ENCODE measurements at places on chromosomes 6 and 20.
A peak's percentile ranks its signal among the peaks of the same experiment; 100 is the strongest.

- no peak for DNase-seq
Observed at GRCh38 chr20:16922834-16923233, 174.7 kb downstream of the OTOR start.

- DNase-seq: no peak
Observed at GRCh38 chr20:60869087-60869486, 383.0 kb upstream of the CDH4 start.

- DNase-seq: no peak
Observed at GRCh38 chr6:73180763-73181619, 44.3 kb downstream of the KHDC1L start.

DNA sequence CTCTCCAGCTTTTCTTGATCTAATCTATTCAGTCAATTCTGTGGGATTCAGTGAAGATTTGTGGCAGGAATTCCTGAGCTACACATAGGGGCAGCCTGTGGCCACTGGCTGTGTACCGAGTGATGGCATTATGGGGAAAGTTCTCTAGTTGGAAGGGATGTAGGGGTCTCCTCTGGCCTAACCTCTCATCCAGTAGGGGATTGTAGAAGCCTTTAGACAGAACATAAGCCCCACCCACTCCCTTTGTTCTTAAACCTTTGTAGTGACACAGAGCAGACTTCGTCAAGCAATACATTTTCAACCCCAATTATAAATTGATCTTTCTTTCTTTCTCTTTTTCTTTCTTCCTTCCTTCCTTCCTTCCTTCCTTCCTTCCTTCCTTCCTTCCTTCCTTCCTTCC is 188.9 kb downstream of the QKI start:
- DNase-seq: no peak

- DNase-seq: no peak
Observed at GRCh38 chr6:25002326-25003091, 66.7 kb upstream of the RIPOR2 start.

- no peak for DNase-seq
Observed at GRCh38 chr20:60299951-60300350, 341.7 kb downstream of the CDH26 start.

- no peak for DNase-seq
Observed at GRCh38 chr6:148296771-148297170, 45.9 kb upstream of the SASH1 start.

DNA sequence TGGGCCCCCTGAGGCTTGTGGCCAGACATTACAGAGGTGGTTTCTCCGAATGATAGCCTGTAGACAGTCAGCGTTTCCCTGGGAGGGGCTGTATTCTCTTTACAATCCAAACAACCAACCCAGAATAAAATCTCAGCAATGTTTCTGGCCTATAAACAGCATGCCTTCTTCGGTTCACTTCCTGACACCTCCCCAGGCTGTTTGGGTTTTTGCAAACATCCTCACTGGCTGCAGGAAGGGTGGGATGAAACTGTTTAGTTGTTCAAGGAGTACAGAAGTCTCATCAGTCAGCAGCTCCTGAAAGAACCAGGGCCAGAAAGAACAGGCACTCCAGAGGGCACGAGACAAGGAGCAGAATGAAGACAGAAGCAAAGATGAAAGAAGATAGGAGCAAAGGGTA is 350.0 kb downstream of the QKI start:
- no peak for DNase-seq

GRCh38 chr6:1654054-1654453 is 44.3 kb downstream of the FOXC1 start:
- no peak for DNase-seq

DNA sequence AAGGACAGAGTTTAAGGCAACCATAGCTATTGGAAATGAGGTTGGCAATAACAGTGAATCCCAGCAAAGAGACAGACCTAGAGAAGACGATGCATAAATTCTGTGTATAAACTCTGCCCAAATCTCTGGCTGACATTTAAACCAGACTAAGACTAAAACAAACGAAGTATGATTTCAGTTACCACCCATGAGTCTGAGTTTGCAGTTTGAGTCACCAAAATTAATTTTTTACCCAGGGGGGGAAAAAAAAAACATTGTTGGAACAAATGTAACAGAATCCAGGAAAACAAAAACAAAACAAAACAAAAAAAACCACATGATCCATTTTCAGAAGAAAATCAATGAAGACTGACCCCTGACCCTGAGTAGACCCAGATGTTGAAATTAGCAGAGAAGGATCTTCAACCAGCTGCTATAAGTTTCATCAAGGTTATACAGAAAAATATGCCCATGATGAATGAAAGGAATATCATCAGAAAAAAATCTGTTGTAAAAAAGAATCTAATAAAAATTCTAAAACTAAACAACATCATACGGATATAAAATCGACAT is 190.8 kb downstream of the GMDS start:
- no peak for DNase-seq

DNA sequence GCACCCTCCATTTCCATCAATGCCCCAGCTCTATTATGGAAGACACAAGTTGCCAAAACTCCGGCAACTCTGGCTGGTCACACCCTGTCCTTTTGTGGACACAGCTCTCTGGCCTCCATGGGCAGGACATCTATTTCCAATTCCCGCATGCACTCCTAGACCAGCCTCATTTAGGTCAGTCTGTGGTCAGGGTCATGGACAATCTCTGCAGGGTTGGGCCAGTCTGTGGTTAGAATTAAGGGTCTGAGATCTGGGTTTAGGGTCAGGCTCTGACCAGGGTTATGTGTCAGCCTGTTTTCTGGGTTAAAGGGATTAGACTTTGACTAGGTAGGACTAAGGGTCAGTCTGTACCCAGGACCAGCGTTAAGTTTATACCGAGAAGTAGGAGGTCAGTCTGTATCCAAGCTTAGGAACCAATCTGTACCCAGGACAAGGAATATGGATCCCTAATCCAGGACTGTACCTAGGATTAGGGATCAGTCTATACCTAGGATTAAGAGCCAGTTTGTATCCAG is 82.4 kb downstream of the VEGFA start:
- DNase-seq: no peak

GRCh38 chr20:38878866-38879265 is 47.4 kb upstream of the FAM83D start:
- DNase-seq: peak; percentile 75

- DNase-seq: no peak
Observed at GRCh38 chr6:152478377-152479010, 158.7 kb downstream of the SYNE1 start.

DNA sequence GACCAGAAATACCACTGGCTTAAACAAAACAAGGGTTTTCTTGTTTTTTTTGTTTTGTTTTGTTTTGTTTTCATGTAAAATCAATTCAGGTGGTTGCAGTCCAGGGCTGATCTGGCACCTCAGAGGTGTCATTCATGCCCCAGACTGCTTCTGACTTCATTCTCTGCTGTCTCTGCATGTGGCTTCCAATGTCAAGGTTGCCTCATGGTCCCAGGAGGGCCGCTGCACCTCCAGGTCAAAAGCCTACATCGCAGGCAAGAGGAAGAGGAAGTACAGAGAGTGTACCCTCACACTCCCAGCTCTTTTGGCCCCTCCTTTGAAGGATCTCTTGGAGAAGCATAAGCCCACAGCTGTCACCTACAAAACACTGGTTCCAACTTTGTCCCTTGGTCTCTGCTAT is 1.4 kb upstream of the BTN3A1 start:
- no peak for DNase-seq

DNA sequence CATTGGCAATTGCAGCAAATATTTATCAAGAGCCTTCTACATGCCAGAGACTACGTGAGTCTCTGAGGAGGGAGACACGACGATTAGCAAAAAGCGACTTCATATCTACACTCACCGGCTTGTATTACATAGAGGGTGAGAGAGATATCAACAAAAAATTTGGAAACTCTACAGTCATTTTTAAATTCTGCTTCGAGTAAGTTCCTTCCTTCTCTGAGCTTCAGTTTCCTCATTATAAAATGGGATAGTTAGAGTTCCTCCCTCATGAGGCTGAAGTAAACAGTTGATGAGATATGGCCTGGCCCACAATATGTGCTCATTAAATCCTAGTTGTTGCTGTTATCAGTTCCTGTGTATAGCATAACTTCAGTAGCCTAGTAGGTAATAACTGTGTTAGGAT is 64.1 kb upstream of the SIRPA start:
- DNase-seq: no peak

GRCh38 chr6:150320442-150320841 is 48.4 kb upstream of the IYD start:
- DNase-seq: no peak

- DNase-seq: no peak
Observed at GRCh38 chr6:137010128-137010718, 34.5 kb downstream of the IL20RA start.

GRCh38 chr6:125453516-125453915 is 151.7 kb upstream of the HDDC2 start:
- DNase-seq: no peak

DNA sequence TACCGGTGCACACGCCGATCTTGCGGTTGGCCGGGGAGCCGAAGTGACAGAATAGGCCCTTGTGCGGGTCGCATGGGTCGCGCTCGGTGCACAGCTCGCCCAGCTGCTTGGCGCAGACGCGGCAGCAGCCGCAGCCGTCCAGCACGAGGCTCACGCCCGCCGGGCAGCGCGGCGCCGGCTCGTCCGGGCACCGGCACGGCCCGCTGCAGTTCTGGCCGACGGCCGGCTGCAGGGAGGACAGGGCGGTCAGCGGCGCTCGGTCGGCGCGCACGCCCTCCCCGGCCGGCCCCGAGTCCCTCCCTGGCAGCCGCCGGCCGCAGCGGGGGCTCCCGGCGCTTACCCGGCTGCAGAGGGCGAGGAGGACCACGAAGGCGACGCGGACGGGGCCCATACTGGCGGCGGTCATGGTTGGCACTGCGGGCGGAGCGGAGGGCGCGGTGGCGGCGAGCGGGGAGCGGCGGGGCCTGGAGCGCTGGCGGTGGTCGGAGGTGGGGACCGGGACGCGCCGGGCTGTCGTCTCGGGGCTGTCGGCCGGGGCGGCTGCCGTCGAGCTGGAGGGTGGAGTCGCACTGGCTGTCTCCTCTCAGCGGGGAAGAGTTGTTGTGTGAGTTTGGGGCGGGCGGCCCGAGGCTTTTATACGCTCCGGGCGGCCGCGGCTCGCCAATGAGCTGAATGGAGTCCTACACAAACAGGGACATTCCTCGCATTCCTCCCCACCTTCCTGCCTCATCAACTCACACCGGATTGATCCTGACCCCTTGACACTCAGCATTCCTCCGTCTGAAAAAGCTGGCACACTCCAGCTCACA is at the start of gene CCN2:
TSS of gene CCN2 (minus strand) at position 606 of the 809 bp plus-strand sequence. CDS start at position 406, 200 bp downstream.
- DNase-seq: peak; percentile 96

DNA sequence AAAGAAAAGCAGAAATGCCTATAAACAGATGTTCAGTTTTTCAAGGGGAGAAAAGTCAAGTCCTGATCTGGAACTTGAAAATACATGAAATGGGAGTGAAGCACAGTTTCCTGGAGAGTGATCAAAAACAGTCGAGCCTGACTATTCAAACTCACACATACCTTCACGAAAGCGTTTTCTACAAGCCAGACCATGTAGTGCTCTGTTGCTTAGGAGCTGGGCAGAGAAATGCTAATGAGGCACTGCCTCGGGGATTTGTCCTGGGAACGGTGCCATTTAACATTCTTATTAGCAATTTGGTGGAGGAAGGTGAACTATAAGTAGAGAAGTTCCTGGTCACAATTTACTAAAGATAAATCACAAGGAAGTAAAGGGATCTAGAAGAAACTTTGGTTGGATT is 5.9 kb downstream of the NHSL1 start:
- DNase-seq: no peak

GRCh38 chr6:100257793-100258395 is 206.8 kb downstream of the SIM1 start:
- no peak for DNase-seq

GRCh38 chr6:118163542-118163941 is 256.5 kb downstream of the SLC35F1 start:
- no peak for DNase-seq

GRCh38 chr6:102154176-102154575 is 760.7 kb downstream of the GRIK2 start:
- no peak for DNase-seq

GRCh38 chr20:63332488-63333240 is 28.5 kb downstream of the CHRNA4 start:
- no peak for DNase-seq

DNA sequence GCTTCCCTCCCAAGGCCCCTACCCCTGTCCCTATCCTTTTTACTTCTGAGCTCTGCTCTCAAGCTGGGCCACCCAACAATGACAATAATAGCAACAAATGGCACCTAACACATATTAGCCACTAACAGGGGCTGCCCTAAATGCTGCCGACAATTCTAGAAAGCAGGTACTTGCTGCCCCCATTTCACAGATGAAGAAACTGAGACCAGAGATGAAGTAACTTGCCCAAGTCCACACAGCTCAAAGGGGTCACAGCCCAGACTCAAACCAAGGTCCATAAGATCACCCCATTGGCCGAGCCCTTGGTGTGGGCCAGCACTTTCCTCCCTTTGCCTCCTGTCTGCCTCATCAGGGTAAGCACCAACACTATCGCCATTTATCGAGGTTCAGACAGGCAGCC is 12.0 kb downstream of the BNIP5 start:
- DNase-seq: no peak

- DNase-seq: peak; percentile 84
Observed at GRCh38 chr20:40990542-40991120, 38.0 kb upstream of the TOP1 start.

- no peak for DNase-seq
Observed at GRCh38 chr6:168210239-168211105, 109.1 kb downstream of the DACT2 start.

DNA sequence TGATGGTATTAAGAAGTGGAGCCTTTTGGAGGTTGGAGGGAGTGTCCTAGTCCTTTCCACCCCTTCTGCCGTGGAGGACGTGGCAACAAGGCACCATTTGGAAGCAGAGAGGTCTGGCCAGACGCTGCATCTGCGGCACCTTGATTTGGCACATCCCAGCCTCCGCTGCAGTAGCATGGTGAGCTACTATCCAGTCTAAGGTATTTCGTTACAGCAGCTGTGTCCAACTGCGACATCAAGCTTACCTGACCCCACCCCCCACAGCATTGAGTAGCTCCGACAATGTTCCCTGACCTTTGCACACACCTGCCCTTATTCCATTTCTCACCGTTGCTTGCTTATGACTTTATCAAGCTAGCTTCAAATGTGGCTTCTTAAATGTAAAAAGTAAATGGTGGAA is 29.8 kb upstream of the SYNJ2 start:
- peak; percentile 20 for DNase-seq

GRCh38 chr20:62962221-62962879 is 9.8 kb downstream of the SLC17A9 start:
- no peak for DNase-seq

DNA sequence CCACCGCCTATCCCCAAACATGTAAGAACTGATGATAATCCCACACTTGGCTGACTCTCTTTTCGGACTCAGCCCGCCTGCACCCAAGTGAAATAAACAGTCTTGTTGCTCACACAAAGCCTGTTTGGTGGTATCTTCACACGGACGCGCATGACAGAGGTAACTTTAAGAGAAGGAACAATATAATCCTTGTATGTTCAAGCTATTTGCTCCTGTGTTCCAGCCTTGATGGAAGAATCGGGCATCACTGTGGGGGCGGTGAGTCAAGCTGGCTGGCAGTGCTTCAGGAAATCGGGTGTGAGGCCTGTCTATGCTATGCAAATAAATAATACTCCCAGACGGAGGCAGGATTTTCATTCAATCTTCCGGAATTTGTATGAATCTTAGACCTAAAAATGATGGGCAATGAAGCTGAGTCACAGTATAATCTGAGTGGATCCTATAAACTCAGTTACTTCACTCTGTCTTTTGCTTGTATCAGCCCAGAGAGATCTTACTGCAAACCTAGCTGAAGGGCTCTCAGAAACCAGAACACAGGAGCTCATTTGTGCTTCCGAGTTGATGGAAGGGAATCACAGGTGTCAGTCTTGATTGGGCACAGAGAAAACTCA is 45.2 kb upstream of the NT5E start:
- no peak for DNase-seq
